ENCODE measurements at places on chromosomes 6 and 20. TPM values are rescaled to one million over a fixed set of nuclear protein-coding genes. Genes with fewer than 3 reads are reported as not detected.
A peak's percentile ranks its signal among the peaks of the same experiment; 100 is the strongest.

GRCh38 chr20:47125508-47125757, 230.8 kb downstream of the EYA2 start:
- no peak for DNase-seq

The ERVFRD-1 gene
- 0.30 TPM for polyA plus RNA-seq

The KLC4 gene
- 79.3 TPM for polyA plus RNA-seq

DNA sequence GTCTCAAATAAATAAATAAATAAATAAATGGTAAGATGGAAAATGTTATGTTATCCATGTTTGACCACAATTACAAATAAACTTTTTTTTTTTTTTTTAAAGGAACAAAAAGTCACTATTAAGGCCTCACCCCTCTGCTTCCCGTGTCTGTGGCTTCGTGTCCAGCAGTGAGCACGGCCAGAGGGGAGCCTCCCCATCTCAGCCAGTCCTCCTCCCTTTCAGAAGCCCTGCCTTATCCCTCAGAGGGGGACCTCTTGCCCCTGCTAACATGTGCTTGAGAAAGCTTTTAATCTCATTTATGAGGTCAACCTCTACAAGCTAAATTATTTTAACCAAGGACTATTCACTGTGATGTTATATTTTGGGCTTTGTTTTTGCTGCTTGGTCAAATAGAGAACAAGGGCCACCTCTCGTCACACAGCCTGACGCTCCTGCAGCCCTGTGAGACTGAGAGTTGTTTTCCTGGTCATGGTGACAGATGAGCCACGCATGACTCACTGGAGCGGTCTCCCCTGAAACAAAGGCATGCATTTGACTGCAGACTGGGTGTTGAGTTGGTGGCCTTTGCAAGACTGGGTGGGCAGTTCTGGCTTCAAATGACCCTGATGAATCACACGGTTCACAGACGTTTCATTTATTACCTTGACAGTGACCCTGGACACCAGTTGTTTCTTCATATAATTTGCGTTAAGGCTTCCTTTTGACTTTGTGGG, 131.8 kb downstream of the TIAM2 start:
- peak; percentile 17 for DNase-seq

Measured in renal cortex interstitium (tissue), 15 donors.